Tibial nerve (tissue), 4 donors: ENCODE measurements at places on chromosomes 6 and 20. TPM values are rescaled to one million over a fixed set of nuclear protein-coding genes. Genes with fewer than 3 reads are reported as not detected.

DNA sequence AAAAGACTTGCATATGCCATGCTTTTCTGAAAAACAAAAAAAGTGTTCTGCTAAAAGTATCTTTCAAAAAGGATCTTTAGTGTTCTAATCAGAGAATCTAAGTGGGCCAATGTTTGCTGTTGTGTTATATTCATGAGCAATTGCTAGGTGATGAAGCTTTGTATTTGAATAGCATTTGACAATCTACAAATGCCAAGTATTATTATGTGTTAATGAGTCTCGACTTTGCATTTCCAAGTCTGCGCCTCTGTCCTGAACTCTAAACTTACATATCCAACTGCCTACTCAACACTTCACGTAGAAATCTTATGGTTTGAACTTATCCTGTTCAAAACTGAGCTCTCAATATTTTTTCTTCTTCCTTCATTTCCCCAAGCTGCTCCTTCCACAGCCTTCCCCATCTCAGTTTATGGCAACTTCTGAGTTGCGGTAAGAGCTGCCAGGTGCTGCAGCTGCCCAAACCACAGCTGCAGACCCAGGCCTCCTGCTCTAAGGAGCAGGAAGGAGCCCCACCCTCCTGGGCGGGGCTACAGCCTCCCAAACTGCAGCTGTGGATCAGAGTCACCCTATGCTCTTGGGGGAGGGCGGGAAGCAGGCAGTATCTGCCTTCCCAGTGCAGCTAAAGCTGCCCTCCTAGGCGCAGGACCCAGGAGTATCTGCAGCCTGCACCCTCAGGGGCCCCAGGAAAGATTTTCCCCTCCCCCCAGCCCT lies 16.7 kb upstream of the MAK start:
- no peak for DNase-seq

GRCh38 chr20:61986762-61987321 lies 78.8 kb downstream of the TAF4 start:
- no peak for DNase-seq

Gene PDYN
- not detected for total RNA-seq

Gene STX7
- 92.0 TPM for total RNA-seq

Gene ACTL10
- total RNA-seq: 4.3 TPM

Gene POPDC3
- total RNA-seq: 2.0 TPM

GRCh38 chr6:11467364-11467763 lies 70.2 kb upstream of the TMEM170B start:
- DNase-seq: no peak

DNA sequence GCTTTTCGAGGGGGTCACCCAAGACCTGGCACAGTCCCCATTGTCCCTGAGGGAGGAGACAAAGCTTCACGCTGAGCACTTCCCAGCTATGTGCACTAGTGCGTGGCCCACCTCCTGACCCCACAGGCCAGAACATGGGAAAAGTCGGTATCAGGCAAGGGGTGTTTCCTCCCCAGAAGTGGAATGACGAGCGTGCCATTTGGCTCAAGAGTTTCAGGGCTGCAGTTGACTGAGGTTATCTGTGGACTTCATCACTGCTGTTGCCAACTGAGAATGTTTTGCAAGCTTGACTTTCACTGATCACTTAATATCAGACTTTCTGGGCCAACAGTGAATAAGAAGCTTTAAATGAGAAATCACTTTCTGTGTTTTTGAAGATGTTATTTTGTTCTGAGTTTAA lies 137.0 kb upstream of the AFDN start:
- no peak for DNase-seq

Gene ANKRD66
- not detected for total RNA-seq

- DNase-seq: peak; percentile 68
Observed at GRCh38 chr6:35259948-35260590, 534 bp downstream of the ZNF76 start.

GRCh38 chr6:7721649-7722048 lies 4.2 kb upstream of the BMP6 start:
- DNase-seq: no peak

DNA sequence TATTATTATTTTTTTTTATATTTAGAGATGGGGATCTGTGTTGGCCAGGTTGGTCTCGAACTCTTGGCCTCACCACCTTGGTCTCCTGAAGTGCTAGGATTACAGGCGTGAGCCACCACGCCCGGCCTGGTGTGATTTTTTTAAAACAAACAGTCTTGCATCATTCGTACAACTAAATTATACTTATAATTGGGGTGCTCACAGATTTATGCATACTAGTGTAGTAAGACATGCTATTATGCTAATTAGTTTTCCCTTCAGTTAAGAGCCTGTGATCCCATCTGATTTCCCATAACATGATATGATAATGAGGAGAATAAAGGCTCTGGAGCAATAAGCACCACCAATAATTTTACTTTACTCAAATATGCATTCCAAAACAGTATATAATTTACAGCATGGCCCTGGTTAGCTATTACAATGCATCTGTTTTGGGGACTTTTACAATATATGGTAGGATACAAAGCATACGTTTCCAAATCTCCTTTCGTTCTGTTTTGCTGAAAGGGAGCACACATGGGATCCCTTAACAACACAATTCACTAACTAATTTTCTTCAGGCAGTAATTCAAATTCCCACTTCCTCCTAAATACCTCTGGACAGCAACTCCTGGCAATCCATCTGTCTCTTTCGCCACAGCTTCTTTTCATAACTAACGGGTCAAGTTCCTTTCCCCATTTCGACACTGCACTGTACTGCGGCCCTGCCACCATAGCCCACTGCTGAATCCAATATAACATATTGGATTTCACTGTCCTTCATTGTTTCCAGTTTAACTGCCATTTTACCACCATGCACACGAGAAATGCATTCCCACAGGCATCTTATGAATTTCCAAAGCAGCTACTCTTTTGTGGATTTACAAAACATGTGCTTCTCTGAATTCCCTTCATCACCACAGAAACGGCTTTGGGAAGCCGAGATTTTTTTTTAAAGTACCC lies 1.7 kb downstream of the NUDT3 start:
- DNase-seq: no peak

Gene MICB
- 3.9 TPM for total RNA-seq

Gene SPDEF
- not detected for total RNA-seq

Gene DEFB132
- total RNA-seq: not detected

Gene TMEM217
- not detected for total RNA-seq

GRCh38 chr6:137743493-137743892 lies 123.6 kb upstream of the TNFAIP3 start:
- DNase-seq: no peak

DNA sequence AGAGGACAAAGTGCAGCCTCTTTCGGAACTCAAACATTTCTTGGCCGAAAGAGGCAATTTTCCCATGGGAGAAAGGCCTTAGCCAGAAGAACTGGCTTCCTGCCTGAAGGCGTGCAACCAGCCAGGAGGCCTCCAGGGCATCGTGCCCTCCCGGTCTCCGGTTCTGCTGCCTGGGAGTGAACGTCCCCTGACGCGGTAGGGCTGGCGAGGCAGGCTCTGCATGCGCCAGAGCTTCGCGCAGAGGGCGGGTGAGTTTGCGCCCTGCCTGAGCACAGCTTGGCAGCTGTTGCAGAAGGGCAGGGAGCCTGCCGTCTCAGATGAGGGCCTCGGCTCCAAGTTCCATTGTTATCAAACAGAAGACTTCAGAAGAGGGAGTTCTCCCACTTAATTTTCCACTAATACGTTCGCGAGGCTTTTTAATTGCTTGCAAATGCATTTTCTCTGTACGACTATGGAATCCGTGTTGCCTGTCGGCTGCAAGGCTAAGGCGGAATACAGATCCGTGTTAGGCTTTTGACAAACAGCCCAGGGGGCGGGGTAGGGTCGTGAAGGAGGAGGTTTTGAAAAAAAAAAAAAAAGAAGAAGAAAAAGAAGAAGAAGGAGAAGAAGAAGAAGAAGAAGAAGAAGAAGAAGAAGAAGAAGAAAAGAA lies 5.5 kb upstream of the TFAP2D start:
- no peak for DNase-seq
